ENCODE measurements at places on chromosomes 16 and 17.

GRCh38 chr16:50576403-50577113, 28.4 kb downstream of the NKD1 start:
- DNase-seq, result no peak

- DNase-seq, result no peak
Measured at GRCh38 chr17:29225396-29225795, 21.3 kb upstream of the CRYBA1 start.

DNA sequence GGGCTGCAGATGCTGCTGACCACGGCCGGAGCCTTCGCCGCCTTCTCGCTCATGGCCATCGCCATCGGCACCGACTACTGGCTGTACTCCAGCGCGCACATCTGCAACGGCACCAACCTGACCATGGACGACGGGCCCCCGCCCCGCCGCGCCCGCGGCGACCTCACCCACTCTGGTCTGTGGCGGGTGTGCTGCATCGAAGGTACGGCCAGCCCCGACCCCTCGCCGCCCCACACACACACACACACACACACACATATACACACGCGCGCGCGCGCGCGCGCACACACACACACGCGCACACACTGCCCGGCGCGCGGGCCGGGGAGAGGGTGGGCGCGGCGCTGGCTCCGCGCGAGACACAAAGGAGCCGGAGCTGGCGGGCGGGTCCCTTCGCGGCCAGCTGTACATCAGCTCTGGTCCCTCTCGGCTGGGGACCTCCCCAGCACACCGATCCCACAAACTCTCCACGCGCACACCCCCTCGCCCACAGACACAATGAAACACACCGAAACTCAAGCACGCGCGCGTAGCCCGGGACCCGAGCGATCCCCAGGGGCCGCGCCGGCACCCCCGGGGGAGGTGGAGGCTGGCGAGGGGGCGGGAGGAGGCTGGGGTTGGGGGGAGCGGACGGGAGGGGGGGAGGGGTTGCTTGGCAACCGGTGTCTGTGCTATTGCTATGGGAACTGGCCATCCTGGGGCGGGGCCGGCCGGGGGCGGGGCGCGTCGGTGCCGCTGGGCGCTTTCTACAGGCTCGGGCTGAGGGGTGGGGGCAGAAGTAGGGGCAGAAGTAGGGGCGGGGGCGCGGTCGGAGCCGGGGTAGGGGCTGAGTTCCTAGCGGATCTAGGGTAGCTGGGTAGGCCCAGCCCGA, 658 bp downstream of the CACNG4 start:
- no peak for DNase-seq

GRCh38 chr17:27315796-27316465, 22.0 kb downstream of the WSB1 start:
- DNase-seq, result no peak

DNA sequence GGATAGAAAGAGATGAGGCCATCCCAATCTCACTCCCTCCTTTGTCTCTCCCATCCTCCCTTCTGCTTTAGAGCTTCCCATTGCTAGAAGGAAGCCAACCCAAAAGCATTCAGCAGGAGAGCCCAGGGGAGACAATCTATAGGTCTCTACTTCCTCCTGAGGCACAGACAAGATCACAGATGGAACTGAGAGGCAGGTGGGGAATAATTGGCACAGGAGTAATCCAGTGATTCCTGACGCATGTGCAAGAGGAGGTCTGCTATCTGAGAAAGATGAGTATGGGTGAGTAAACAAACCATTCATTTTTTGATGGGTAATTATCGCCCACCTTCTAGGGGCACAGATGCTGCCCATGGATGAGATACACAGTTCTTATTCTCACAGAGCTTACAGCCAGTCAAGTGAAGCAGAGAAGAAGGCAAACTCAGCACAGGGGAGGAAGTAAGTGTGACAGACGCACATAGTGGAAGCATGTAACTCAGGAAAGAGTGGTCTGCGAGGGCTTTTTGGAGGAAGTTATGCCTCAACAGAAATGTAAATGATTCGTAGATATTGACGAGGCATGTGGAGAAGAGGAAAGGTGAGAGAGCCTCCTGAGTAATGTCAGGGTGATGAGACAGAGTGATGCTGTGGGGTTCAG, 88.9 kb upstream of the HLF start:
- DNase-seq, result no peak

DNA sequence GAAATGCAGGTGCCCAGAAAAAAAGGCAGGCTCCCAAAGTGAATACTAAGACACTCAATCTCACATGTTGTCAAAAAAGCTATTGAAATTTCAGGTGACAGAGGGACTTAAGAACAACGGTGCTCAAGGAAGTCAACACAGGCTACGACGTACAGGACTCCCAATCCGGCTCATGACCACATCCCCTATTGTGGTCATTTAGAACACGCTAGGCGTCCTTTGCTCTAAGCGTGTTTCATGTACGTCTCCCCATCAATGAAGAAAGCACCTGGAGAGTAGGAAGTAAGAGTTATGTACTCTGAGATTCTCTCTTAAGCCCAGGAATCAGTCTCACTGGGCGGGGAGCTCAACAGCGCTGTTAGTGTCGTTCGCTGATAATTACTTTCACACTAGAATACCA, 94.1 kb downstream of the MRM3 start:
- no peak for DNase-seq

- no peak for DNase-seq
Measured at GRCh38 chr17:60513014-60513413, 13.0 kb downstream of the APPBP2 start.

GRCh38 chr17:77467521-77467920, 326.8 kb downstream of the SEC14L1 start:
- no peak for DNase-seq

DNA sequence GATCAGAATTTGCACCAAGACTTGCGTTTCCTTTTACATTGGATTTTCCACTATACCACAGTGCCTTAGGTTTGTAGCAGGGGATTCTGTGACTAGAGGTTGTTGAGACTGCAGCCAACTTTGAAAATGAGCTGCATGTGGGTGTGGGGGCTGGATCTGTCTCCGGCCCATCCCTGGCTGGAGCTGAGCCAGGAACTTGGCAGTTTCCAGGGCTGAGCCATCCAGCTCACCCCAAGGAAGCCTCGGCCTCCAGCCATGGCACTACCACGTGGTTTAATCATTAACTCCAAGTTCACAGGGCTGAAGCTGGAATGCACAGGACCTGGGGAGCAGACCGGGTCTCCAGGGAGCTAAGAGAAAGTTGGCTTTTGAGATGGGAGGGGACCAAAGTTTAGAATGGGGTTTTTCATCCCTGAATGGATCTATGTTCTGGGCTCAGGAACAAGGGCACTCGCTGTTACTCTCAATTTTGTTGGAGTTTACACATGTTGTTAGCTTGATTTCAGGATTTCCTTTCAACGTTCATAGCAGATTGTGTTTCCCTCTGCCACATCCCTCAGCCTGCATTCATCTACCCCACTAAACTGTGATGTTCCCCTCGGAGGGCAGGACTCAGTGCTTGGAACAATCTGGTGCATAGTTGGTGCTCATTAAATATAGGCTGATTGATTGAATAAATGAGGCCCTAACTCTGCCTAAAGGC, 42.3 kb upstream of the HNF1B start:
- DNase-seq, result peak; percentile 48

- DNase-seq, result no peak
Measured at GRCh38 chr17:67830440-67830839, 5.1 kb downstream of the BPTF start.

DNA sequence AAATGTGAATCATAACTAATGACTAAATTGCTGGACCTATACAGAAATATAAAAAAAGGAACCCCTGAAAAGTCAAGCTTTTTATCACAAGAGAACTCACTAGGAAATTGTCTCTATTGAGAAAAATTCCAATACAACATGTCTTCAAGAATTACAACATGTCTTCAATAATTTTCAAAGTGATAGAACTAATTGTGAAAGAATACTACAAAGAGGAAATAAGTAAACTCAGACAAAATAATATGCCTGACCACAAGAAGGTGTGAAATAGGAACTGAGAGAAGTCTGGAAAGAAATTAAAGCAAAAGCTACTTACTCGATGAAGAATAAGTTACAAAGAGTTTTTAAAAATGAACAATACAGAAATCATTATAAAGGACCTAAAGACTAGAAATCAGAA, 29.9 kb upstream of the OR1G1 start:
- no peak for DNase-seq

Data from MCF 10A (cell line).